Smooth muscle cell of the umbilical artery (primary cell): ENCODE measurements at places on chromosomes 16 and 17. TPM values are rescaled to one million over a fixed set of nuclear protein-coding genes. Genes with fewer than 3 reads are reported as not detected.

Gene MYOCD
- total RNA-seq = 5.2 and 32.7 TPM in 2 replicates

Gene CLDN6
- total RNA-seq = 0.30 TPM in 1 of 2 replicates, not detected in the other

Gene SCGB1C2
- not detected in 2 replicates for total RNA-seq

Gene CLEC18A
- 0.32 and 1.5 TPM in 2 replicates for total RNA-seq

Gene PAQR4
- 0.89 and 4.6 TPM in 2 replicates for total RNA-seq
